Progenitor cell of endocrine pancreas (in vitro differentiated cells): ENCODE measurements at places on chromosomes 3 and 15.

DNA sequence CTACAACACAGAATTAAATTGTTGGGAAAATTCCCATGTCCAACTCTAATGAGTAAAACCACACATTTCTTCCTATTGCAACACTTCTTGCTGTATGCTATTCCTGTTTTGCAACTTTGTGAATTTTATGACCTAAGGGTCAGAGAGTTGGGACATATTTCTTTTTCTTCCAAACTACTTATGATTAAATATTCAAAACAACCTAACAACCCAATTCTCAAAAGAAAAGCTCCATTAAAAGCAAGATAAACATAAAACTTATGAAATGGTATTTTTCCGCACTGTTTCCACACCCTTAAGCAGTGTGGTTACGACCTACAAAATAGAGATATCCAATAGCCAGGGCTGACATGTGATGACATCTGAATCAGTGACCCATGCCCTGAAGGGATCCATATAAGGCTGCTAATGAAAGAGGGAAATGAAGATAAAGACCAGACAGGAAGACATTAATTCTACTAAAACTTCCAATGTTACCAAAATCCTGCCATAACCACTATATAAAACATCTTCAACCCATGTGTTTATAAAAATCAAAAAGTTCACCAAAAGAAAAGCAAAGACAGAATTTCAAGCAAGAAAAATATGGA, 45.6 kb downstream of the DMXL2 start:
- no peak for DNase-seq

- no peak for DNase-seq
These were observed 201.1 kb upstream of the CADPS start for GRCh38 chr3:63076357-63076756.

GRCh38 chr3:59717679-59718205, 667.9 kb upstream of the CFAP20DC start:
- DNase-seq: no peak

DNA sequence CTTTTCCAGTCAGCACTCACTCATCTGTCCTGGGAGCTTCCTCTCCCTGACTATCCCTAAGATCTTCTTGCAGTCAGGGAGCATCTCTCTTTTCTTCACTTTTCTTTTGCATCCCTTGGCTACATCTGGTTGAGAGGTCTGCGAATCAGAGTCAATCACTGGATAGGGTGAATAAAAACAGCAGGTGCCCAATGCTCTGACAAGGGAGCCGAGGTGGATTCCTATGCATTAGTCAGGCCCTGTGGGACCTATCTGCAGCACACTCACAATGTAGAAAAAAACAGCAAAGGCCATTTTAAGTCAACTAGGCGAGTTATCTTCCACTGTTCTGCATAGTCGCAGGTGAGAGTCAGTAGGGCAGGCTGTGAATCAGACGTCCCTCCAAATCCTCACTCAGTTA, 35.5 kb downstream of the DZIP1L start:
- no peak for DNase-seq

- no peak for DNase-seq
These were observed 23.2 kb downstream of the SFMBT1 start for GRCh38 chr3:53022647-53023046.
